ENCODE measurements at places on chromosomes 4 and X.

DNA sequence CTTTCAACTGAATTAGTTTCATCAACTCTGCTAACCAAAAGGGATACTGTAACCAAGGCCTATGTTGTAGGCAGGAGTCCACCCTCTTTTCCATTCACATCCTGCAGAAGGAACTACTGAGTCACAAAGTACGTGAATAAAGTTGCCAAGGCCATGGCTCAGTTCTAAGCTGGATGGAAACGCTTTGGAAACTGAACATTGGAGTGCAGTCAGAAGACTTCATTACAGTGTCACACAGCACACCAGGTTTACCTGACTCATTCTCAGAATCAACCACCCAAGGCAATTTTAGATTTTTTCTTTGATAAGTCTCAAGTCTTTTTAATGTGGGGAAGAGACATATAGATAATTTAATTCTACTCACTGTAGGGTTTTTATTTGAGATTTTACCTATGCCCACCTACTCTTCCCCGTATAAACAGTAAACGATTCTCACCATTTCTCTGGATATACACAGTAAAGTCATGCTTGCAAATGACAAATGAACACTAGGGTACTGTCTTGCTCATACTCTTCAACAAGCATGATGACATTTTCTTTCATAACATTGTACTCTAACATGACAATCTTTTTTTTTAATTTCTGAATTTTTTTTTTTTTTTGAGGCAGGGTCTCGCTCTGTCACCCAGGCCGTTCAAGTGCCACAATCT, 58.9 kb upstream of the RBM47 start:
- no peak for DNase-seq

DNA sequence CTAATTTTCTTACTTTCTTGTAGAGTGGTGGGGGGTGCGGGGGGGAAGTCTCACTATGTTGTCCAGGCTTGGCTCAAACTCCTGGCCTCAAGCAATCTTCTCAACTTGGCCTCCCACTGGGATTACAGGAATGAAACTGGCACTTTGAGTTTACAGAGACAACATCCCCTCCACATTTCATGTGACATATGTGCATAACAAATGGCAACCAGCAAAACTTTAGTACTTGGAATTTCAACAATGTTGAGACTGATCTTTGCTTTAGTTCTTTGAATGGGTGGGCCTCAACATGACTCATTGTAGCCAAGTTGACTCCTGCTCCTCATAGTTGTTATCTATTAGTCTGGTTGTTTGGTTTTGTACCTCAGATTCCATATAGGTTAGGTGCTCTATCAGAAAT, 11.4 kb upstream of the FMR1 start:
- DNase-seq, result no peak

- no peak for DNase-seq
Measured at GRCh38 chr4:154908168-154908567, 127.1 kb downstream of the RBM46 start.

DNA sequence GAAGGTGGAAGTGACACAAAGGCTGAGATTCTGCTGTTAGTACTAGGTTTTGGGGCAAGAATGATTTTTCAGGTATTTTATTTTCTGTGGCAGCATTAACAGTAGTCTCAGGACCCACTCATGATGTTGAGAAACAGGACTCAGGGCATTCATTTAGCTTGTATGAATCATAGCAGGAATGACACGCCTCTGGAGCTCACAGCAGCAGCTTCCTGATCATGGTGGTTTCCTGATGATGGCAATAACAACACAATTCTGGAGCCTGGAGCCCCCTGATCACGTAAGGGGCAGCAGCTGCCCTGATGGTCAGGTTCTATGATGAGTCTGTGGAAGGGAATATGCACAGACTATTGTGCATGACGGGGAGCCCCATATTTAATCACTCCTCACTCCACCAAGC, 47.0 kb downstream of the TASL start:
- DNase-seq, result no peak

GRCh38 chr4:71293705-71294104, 45.1 kb upstream of the SLC4A4 start:
- DNase-seq, result no peak

GRCh38 chrX:146581981-146582712, 227.4 kb upstream of the CXorf51B start:
- no peak for DNase-seq

All from DMS79 (cell line).